ENCODE measurements at places on chromosomes 11 and 22. TPM values are rescaled to one million over a fixed set of nuclear protein-coding genes. Genes with fewer than 3 reads are reported as not detected.

Gene CASP12
- 0.17 TPM for polyA plus RNA-seq

Gene DUSP8
- 3.6 TPM for polyA plus RNA-seq

Gene FAM180B
- 0.65 TPM for polyA plus RNA-seq

Gene AMPD3
- 8.1 TPM for polyA plus RNA-seq

Gene OR51E2
- 0.88 TPM for polyA plus RNA-seq

Gene STX5
- 54.7 TPM for polyA plus RNA-seq

Gene DNAL4
- 39.3 TPM for polyA plus RNA-seq

Gene C11orf71
- 15.8 TPM for polyA plus RNA-seq

Gene APOBEC3B
- 6.7 TPM for polyA plus RNA-seq

Gene MPEG1
- 5.9 TPM for polyA plus RNA-seq

Gene OPCML
- polyA plus RNA-seq = 9.9 TPM

Gene PGA5
- not detected for polyA plus RNA-seq

Gene KRTAP5-9
- 1.0 TPM for polyA plus RNA-seq

Gene ART1
- polyA plus RNA-seq = not detected

Gene MMP27
- polyA plus RNA-seq = not detected

Gene NUP50
- polyA plus RNA-seq = 52.8 TPM

Gene UBE2L6
- polyA plus RNA-seq = 30.6 TPM

Gene MPZL3
- 4.5 TPM for polyA plus RNA-seq

Gene CARNS1
- 1.9 TPM for polyA plus RNA-seq

Gene SLC22A9
- not detected for polyA plus RNA-seq

Gene SERPIND1
- polyA plus RNA-seq = 3.0 TPM

Gene PELI3
- 6.2 TPM for polyA plus RNA-seq

Gene FZD4
- polyA plus RNA-seq = 68.9 TPM

Gene MISFA
- polyA plus RNA-seq = 17.3 TPM

Gene SLC22A8
- 63.5 TPM for polyA plus RNA-seq

Gene WT1
- 205 TPM for polyA plus RNA-seq

Gene LDHAL6A
- polyA plus RNA-seq = 1.5 TPM

Gene MYEOV
- 3.9 TPM for polyA plus RNA-seq

Gene TEX12
- polyA plus RNA-seq = not detected

Gene ARHGAP42
- 24.8 TPM for polyA plus RNA-seq

Gene TRIM49C
- polyA plus RNA-seq = not detected

Gene CSRP3
- polyA plus RNA-seq = not detected
